ENCODE measurements at places on chromosomes 6 and 20. TPM values are rescaled to one million over a fixed set of nuclear protein-coding genes. Genes with fewer than 3 reads are reported as not detected.

The ZNF133 gene
- total RNA-seq: 10.6 TPM

The COL9A1 gene
- total RNA-seq: not detected

The ZNF292 gene
- 3.2 TPM for total RNA-seq

The DEFB124 gene
- not detected for total RNA-seq

The HLA-DQB1 gene
- not detected for total RNA-seq

The MAS1 gene
- total RNA-seq: not detected

The DUSP15 gene
- total RNA-seq: 0.95 TPM

The EYA4 gene
- total RNA-seq: 10.3 TPM

The PACRG gene
- not detected for total RNA-seq

The KIF6 gene
- total RNA-seq: 0.10 TPM

The HLA-DRB1 gene
- not detected for total RNA-seq

The PGC gene
- total RNA-seq: not detected
